ENCODE measurements at places on chromosomes 5 and 9.

- no peak for DNase-seq
Observed at GRCh38 chr5:157468293-157468965, 8.4 kb downstream of the NIPAL4 start.

GRCh38 chr5:142486581-142486980 is 161.8 kb upstream of the SPRY4 start:
- DNase-seq: no peak

- no peak for DNase-seq
Observed at GRCh38 chr9:755454-756381, 85.8 kb upstream of the DMRT1 start.

DNA sequence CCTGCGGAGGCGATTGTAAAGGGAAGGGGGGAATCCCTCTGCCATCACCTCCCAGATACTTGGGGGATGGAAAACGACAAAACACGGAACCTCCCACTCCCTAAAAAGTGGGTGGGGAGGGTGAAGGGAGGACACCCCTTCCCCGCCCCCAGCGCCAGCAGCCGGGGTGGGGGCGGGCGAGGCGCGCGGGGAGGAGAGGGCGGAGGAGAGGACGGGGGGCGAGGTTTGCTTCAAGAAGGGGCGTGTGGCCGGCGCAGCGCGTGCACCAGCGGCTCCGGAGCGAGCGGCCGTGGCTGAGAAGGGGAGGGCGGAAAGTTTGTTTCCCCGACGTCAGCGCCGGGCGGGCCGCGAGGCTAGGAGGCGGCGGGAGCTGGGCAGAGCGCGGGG is at the start of gene PRRX2:
Gene PRRX2, plus strand, starts transcription at position 259 of the 387 bp plus-strand sequence. CDS start 221 bp downstream, outside the sequence.
- DNase-seq: no peak

DNA sequence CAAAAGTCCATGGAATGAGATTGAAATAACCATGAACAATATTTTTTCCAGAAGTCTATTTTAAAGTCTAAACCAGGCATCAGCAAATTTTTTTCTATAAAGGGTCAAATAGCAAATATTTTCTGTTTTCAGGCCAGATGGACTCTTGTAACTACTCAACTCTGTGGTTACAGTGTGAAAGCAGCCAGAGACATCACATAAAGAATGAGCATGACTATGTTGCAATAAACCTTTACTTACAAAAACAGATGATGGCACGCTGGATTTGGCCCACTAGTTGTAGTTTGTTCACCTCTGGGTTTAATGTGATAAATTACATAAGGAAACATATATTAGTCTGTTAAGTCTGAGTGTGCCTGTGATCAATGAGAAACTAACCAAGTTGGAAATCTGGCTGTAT is 319.2 kb downstream of the TRPM3 start:
- no peak for DNase-seq

Measured in WERI-Rb-1 (cell line).